Activated naive CD8-positive, alpha-beta T cell treated with anti-CD3 and anti-CD28 coated beads, Interleukin-2, amount 10 ng/mL, durations not matched to agents 7 days and 5 days (primary cell): ENCODE measurements at places on chromosomes 3 and 15.

- DNase-seq = no peak
Measured at GRCh38 chr3:133463347-133463860, 63.5 kb downstream of the BFSP2 start.

DNA sequence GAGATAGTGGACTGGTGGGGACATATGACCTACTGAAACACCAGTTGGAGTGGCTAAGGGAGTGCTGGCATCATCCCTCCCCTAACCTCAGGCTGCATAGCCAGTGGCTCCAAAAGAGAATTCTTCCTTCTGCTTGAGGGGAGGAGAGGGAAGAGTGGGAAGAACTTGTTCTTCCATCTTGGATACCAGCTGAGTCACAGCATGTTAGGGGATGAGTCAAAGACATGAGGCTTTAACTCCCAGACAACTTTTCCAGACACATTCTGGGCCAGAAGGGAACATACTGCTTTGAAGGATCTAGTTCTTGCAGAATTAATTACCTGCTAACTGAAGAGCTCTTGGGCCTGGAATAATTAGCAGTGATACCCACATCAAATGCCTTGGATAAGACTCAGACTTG, 36.8 kb upstream of the PEX5L start:
- DNase-seq = no peak

- no peak for DNase-seq
Measured at GRCh38 chr3:69357196-69357595, 28.7 kb downstream of the FRMD4B start.

GRCh38 chr3:13274125-13274524, 146.0 kb downstream of the NUP210 start:
- no peak for DNase-seq

DNA sequence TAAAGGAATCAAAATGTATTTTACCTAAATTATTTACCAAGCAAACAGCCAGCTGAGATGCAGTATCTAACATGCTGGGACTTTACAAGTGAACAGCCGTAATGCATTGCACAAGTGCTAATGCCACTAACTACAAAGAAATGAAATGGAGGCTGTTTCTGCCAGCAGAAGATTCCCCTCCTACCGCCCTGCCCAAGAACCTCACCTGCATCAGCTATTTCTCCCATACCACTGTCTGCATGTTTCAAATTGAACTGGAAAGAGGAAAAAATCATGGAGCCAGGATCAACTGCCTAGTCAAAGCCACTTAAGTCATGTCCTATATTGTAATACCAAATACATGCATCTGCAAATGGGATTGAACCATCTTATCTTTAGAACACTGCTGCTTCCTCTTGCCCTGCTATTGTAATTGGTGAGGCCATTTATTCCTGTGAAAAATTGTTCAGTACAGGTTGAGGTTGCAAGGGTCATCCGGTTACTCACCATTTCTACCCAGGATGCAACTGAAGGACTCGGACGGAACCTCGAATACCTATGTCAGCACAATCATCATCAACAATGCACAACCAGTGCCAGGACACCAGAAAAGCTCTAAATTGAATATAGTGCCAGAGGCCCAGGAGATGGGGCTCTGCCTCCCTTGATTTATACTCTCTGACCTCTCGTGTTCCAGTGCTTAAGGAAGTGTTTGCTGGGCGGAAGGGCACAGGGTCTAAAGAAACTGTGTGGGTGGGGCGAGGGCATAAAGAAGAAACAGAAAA, 27.5 kb downstream of the ANXA2 start:
- DNase-seq = no peak

- DNase-seq = no peak
Measured at GRCh38 chr3:126746395-126747177, 42.5 kb downstream of the CHCHD6 start.

GRCh38 chr3:127772827-127773751, 49.2 kb downstream of the MGLL start:
- DNase-seq = no peak

- no peak for DNase-seq
Measured at GRCh38 chr3:77304700-77305021, 264.8 kb downstream of the ROBO2 start.

DNA sequence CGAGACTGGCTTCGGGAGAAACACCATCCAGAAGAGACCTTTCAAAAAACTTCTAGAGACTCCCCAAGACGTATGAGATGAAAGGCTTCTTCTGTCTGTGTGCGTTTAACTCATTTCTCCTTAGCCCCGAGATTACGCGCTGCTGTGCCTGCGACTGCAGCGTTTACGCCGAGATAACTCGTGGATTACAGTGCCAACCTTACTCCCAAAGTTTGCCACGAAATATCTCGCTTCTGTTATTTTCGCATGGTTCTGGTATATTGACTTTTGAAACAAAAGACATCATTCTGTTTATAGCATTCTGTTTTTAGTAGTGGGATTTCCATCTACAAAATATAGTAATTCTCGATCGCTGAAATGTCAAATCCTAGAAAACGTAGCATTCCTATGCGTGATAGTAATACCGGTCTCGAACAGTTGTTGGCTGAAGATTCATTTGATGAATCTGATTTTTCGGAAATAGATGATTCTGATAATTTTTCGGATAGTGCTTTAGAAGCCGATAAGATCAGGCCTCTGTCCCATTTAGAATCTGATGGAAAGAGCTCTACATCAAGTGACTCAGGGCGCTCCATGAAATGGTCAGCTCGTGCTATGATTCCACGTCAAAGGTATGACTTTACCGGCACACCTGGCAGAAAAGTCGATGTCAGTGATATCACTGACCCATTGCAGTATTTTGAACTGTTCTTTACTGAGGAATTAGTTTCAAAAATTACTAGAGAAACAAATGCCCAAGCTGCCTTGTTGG, 467 bp downstream of the PGBD4 start:
- no peak for DNase-seq

DNA sequence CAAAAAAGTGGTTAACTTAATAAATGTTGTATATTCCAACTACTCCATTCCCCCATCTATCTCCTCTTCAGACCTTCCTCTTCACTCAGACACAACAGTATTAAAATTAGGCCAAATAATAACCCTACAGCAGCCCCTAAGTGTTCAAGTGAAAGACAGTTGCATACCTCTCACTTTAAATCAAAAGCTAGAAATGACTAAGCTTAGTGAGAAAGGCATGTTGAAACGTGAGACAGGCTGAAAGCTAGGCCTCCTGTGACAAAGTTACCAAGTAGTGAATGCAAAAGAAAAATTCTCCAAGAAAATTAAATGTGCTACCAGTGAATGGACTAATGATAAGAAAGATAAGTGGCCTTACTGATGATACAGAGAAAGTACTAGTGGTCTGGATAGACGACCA, 71.7 kb downstream of the ANKRD28 start:
- no peak for DNase-seq

- DNase-seq = no peak
Measured at GRCh38 chr15:75834021-75834420, 9.2 kb upstream of the UBE2Q2 start.

GRCh38 chr3:128346562-128346961, 120.1 kb downstream of the DNAJB8 start:
- no peak for DNase-seq

- no peak for DNase-seq
Measured at GRCh38 chr3:71101014-71101413, 482.5 kb downstream of the FOXP1 start.

DNA sequence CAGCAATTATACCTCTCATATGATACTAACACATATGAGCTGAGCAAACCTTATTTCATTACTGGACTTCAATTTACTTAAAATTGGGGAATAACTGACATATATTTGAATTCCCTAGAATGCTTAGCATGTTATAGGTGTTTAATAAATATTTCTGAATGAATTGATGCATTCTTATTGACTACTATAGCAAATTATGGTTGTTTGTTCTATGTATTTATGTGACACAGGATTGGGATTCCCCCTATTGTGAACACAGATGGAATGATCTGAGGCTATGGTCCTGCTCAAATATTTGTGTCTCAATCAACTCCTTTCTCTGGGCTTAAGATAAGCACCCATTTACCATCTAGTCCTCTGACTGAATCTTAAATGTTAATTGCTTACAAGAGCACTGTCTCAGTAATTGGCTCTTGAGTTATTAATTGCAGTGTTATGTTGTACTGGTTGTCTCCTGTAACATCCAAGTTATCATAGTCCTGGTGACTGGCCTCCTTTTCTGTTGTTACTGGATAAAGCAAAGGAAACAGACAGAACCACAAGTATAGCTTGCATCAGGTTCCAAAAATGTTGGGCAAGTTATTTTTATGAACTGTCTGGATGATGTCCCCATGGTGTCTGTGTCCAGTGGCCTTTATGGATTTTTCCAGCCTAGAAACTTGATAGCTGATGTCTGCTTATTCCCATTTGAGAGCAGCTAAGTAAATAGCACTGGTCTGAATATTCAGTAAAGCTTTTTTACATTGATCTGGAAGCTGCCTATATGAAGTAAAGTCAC, 2.3 kb upstream of the UACA start:
- DNase-seq = no peak

GRCh38 chr3:86985181-86985826, 5.6 kb downstream of the VGLL3 start:
- no peak for DNase-seq

DNA sequence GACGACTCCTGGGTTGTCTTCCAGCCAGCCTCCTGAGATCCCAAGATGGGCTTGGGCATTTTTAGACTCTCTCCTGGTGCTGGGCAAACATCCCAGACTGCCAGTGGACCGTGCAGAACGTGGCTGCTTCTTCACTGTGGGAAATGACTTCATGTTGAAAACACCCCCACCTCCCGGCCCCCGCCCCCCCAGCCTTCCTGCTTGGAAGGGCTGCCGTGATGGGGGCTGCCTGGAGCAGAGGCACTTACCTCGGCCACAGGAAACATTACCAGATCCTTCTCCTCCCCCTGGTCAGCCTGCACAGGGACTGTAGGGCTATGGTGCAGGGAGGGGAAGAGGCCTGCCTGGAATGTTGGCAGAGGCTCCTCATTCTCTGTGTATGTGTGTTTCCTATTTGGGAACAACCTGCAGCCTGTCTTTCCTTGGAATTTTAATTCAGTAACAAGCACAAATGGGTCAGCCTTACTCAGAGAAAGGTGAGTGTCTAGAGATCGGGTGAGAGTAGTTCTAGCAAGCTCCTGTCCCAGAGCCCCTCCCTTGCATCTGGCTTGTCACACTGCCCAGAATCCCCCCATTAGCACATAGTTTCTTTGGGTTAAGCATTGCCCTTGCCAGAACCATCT, 90.8 kb downstream of the ANP32A start:
- DNase-seq = no peak

GRCh38 chr3:73546961-73547360, 77.8 kb downstream of the PDZRN3 start:
- no peak for DNase-seq

GRCh38 chr3:43259626-43260025, 26.7 kb upstream of the SNRK start:
- no peak for DNase-seq

DNA sequence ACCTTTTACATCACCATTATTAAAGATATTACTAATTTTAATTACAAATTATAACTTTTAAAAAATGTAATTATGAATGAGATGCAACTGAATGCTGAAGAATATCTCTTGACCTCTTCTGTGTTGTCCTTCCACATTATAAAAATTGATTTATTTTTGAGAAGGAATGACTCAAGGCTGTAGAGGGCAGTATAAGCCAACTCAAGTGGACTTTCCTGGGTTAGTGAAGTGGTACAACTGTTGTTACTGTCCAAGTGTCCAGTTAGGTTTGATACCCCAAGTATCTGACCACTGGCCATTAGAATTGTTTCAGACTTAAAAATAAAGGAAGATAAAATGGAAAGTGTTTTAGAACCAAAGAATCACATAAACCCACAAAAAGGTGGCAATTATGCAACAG, 51.9 kb downstream of the BBX start:
- no peak for DNase-seq

DNA sequence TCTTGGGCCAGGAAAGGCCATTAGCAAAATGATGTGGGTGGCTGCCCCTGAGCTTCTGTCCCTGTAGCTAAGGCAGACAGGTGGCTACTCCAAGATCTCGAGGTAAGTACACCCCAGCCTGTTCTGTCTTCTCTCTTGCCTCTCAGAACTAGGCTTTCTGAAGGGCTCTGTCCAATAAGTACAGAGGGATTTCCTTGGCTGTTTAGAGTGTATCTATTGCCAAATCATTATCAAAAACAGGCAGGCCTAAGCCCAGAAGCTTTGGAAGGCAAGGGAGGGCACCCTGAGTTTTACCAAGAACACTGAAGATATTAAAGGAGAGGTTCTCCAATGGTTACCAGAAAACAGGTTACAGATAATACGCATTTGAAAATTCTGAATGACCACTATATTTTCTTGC, 156.6 kb downstream of the MYRIP start:
- no peak for DNase-seq

DNA sequence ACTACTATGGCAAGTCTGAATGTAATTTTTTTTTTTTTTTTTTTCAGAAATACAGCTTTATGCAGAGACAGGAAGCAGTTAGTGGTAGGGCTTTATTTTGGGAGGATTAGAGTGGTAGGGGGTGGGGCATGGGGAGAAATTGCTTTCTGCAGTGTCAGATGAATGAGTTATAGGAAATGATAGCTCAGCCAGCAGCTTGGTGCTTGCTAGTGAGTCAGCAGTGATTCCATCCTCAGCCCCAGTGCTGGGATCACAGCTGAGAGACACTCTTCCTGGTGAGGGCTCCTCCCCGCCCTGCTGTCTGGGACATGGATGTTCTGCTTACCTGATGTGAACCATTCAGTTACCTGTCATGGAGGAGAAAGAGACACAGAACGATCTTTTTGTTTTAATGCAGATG, 39.6 kb downstream of the SEMA6D start:
- no peak for DNase-seq

DNA sequence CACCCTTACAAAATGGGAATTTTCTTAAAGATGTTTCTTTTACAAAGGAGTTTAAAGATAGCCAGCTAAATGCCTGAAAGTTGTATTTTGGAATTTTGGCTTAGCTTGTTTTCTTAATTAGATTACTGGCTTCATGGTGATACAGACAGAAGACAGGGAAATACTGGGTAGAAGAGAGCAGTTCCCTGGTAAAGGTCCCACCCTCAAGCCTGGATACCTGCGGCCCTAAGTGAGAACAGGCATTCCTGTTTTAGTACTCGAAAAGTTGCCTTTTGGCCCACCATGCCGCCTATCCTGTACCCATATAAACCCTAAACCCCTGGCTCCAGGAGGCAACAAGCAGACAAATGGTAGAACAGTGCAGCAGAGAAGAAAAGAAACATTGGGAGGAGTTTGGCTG, 29.4 kb downstream of the SETMAR start:
- DNase-seq = no peak

DNA sequence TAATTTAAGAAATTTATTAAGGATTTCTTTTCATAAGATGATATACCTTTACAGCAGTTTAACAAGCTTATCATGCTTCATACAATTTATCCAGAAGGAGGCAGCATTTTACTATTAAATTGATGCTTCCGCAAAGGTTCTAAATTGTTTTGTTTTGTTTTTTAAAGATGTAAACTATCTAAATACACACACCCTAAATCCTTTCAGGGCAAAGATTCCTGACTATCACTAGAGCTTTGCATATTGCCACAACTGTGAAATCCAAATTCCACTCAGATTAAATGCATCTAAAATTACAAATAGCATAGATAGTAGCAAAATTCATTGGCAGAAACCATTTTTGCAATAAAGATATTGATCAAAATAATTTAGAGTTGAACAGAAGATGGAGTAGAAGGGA, 44.5 kb upstream of the CCNL1 start:
- DNase-seq = no peak

- DNase-seq = no peak
Measured at GRCh38 chr3:49570028-49570654, 15.9 kb downstream of the BSN start.
